ENCODE measurements at places on chromosomes 13 and 19. TPM values are rescaled to one million over a fixed set of nuclear protein-coding genes. Genes with fewer than 3 reads are reported as not detected.

C13orf42 gene
- 27.7 TPM for total RNA-seq

SLC10A2 gene
- not detected for total RNA-seq

COX7A1 gene
- 2.4 TPM for total RNA-seq

DNA sequence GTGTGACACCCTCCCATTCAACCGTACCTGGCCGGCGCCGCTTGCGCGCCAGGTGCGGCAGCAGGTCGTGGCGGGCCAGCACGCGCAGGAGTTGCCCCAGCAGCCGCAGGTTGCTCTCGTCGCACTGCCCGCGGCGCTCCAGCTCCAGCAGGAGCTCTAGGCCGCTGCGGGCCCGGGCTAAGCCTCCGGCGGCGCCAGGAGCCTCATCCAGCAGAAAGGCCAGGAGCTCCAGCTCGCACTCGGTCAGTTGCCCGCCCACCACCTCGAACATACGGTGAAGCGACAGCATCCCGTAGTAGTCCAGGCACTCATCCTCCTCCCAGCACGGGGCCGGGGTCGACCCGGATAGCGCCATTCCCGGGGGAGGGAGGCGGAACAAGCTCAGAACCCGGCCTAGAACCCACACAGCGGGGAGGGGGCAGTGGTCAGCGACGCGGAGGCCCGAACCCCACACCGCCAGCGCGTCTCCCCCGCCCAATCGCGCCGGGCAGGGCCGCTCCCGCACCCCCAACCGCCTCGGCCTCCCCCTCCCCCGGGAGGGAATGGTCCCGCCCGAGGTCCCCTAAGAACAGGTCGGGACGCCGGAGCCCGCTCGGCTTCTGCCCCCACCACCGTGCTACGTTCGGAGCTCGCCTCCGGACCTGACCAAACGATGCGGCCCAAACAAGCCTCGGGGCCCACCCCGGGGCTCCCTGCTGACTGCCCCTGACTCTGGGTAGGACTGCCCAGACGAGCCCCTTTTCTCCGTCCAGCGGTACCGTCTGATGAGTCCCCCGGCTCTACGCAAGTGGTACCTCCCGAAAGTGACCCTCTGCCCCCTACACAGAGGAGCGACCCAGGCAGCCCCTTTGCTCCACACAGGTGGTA, 591 bp downstream of the DEDD2 start:
- peak; percentile 87 for DNase-seq

GRCh38 chr13:72384879-72385278, 342.6 kb downstream of the MZT1 start:
- no peak for DNase-seq

GRCh38 chr13:20465218-20465879, 60.3 kb downstream of the CRYL1 start:
- no peak for DNase-seq

GRCh38 chr13:87355451-87355850, 315.7 kb upstream of the SLITRK5 start:
- DNase-seq: no peak

DNA sequence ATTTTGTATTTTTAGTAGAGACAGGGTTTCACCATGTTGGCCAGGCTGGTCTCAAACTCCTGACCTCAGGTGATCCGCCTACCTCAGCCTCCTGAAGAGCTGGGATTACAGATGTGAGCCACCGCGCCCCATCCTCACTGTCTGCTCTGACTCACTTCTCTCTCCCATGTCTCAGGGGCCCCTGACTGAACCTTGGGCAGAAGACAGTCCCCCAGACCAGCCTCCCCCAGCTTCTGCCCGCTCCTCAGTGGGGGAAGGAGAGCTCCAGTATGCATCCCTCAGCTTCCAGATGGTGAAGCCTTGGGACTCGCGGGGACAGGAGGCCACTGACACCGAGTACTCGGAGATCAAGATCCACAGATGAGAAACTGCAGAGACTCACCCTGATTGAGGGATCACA, 5.0 kb downstream of the SIGLEC9 start:
- no peak for DNase-seq

DNA sequence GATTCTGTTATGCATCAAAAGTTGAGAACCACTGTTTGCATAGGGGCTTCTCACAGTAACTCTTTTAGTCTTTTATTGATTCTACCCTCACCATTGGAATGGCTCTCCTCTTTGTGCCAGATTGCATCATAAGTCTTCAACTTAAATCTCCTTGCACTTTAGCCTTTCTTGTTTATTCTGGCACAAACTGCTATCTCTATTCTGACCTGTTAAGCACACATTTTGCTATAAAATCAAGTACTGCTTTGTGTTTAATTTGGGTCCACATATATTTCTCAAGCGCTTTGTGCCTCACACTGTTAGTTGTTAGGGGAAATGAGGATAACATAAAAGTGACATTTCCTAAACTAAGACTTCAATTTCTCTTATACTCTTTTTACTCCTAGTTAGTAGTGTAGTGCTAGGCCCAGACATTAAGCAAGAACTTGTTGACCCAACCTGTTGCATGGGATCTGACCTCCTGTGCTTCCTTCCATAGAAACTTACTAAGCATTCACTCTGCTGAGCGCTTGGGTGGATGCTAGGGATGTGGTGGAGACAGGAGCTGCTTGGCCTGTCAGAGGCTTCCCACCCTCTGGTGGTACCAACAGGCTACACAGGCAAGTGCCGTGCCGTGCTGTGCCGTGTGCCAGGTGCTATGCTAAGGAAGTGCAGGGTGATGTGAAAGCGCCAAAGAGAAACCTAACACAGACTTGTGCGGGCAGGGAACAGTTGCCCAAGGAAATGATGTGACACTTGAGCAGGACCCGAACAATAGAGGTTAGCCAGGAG, 1.2 kb downstream of the UTP14C start:
- no peak for DNase-seq

DNA sequence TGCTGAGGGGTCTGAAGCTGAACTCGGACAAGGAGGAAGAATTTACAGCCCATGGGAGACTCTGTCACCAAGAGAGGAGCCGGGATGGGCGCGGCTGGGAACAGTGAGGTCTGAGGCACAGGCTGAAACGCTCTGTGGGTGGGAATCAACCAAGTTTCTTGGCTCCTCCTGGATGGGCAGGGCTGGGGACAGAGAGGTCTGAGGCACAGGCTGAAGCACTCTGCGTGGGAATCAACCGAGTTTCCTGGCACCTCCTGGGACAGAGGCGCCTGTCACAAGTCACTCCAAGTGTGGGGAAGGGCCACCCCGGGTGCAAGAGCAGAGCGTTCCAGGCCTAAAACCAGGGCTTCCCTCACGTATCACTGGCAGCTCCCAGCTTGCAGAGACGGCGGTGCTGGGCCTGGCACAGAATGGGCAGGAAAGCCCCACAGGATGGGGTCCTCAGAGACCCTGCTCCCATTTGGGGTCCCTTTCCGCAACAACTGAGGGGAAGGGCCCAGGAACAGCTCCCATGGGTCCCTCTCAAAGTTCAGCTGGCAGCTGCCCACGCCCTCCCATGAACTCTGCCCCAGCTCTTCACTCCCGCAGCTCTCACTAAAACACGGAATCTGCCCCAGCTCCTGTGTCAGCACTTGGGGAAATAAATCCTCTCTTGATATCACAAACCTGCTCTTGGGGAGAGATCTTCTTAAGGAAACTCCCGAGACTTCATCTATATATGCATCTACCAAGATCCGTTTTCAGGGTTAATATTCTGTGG, 18.5 kb downstream of the AP3D1 start:
- no peak for DNase-seq
